ENCODE measurements at places on chromosomes 2 and 18. TPM values are rescaled to one million over a fixed set of nuclear protein-coding genes. Genes with fewer than 3 reads are reported as not detected.

DNA sequence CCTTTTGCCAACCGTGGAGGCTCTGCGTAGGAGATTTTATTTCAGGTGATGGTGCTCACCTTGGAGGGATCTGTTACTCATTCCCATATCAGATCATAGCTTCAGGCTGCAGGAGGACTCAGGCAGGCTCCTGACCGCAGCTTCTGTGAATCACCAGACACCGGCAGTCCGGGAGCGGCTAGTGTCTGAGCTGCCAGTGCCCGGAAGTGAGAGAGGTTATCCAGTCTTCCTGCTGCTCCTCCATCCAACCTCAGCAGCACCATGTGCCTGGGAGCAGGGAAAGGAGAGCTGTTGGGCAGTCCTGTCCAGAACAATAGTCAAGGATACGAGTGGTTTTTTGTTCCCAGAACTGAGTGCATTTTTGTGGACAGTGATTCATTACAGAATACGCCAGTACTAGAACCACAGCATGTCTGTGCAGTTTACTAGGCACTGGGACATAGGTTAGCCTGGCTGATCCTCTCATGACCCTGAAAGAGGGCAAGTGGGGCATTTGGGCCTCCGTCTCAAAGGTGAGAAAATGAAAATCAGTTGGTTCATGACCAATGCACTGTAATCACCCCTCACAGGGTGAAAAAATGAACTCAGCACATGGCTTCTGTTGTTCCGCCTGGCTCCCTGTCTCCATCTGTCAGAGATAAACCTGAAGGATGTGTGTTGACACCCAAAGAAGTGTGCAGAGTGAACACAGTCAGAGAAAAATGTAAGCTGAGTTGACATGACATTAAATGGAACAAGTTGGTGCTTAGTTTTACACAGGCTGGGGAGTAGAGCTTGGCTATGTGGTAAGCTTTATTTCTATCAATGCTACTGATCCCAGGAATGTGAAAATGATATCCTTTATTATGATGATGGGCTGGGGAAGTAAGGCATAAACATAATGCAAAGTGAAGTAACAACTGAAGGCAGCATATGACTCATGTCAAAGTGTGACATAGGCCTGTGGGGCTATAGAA is 12.2 kb downstream of the FHOD3 start:
- no peaks in the 10 kb centered on the region for H3K4me1 ChIP-seq
- no peak overlapping the region for H3K4me3 ChIP-seq
- H3K27me3 ChIP-seq: peaks cover 23% of the 10 kb centered on the region
- DNase-seq: no peak

DNA sequence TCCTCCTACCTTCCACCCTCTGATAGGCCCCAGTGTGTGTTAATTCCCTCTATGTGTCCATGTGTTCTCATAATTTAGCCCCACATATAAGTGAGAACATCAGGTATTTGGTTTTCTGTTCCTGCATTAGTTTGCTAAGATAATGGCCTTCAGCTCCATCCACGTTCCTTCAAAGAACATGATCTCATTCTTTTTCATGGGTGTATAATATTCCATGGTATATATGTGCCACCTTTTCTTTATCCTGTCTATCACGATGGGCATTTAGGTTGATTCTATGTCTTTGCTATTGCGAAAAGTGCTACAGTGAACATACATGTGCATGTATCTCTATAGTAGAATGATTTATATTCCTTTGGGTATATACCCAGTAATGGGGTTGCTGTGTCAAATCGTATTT is 46.8 kb upstream of the PDE1A start:
- H3K36me3 ChIP-seq: no peaks in the 10 kb centered on the region
- no peak overlapping the region for H3K4me3 ChIP-seq
- H3K27ac ChIP-seq: no peak overlapping the region
- H3K4me1 ChIP-seq: no peaks in the 10 kb centered on the region

GRCh38 chr2:142218471-142218870 is 87.7 kb upstream of the LRP1B start:
- no peaks in the 10 kb centered on the region for H3K36me3 ChIP-seq
- no peak for DNase-seq
- no peaks in the 10 kb centered on the region for H3K4me1 ChIP-seq
- H3K27ac ChIP-seq: no peak overlapping the region
- no peaks in the 10 kb centered on the region for H3K27me3 ChIP-seq

- DNase-seq: no peak
- no peaks in the 10 kb centered on the region for H3K36me3 ChIP-seq
- no peak overlapping the region for H3K27ac ChIP-seq
- H3K4me1 ChIP-seq: no peaks in the 10 kb centered on the region
- no peak overlapping the region for H3K4me3 ChIP-seq
- peaks cover 2% of the 10 kb centered on the region for H3K27me3 ChIP-seq
Observed at GRCh38 chr2:227179988-227180685, 15.7 kb downstream of the COL4A3 start.

TEX44 gene
- total RNA-seq: not detected

All from activated CD4-positive, alpha-beta T cell treated with anti-CD3 and anti-CD28 coated beads, Interleukin-2, amount 10 ng/mL, durations not matched to agents 24 days and 14 days (primary cell).